OCI-M1 (cell line): ENCODE measurements at places on chromosomes 6 and 20.

GRCh38 chr20:652615-653109 is 338 bp downstream of the SRXN1 start:
- DNase-seq = peak; percentile 72

DNA sequence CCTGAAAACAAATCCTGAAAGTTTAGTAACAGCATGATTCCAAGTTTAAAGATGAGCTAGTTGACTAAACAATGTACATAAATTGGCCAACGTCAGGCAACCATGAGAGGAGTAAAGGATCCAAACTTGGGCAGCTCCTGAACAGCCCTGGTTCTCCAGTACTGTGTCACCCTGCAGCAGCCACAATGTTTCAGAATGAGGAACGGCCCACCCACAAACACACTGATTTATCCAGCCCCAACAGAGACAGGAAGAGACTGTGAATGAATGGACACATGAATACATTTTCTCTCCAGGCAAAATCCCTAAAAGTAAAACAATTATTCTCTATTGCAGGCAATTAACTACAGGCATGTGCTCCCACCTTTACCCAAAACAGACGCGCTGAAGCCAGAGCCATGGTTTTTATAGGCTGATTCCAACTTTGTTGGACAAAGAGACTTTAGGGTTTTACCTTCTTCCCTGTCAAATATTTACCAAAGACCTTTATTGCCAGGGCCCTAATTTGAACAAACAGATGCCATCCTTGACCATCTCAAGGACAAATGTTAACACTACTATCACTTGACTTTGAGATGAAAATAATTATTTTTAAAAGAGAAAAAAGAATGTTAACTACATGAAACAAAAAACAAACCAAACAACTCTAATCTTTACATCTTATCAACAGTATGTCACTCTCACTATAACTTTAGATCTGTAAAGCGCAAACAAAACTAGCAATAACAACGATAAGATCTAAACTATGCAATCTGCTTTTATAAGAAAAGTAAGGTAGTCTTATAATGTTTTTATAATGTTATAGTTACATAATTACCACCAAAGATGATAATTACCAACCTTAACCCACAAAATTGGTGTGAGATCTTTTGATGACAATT is 22.9 kb downstream of the CNKSR3 start:
- DNase-seq = no peak

DNA sequence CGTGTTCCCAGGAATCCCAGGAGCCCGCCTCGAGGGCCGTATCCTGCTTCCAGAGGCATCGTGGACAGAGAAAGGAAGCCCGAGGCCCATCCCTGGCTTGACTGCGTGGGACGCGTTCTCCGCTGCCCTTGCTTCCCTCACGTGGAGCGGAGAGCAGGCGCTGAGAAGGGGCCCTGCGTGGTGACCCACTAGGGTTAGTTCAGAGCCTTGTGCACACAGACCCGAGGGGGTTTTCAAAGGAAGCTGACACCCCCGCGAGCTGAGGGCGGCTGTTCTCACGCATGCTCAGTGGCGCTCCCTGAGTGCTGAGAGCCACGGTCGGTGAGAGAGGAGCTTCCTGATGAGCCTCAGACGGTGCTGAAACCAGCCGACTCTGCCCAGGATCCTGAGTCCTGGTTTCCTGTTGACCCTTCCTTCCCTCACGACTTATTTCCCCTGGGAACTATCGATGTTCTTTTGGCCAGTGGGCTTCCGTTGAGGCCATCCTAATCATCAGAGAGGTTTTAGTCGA is 28.9 kb upstream of the CCR6 start:
- no peak for DNase-seq

- peak; percentile 68 for DNase-seq
Observed at GRCh38 chr6:10404799-10405512, 9.9 kb downstream of the TFAP2A start.

- DNase-seq = no peak
Observed at GRCh38 chr6:134173366-134173725, 120.9 kb upstream of the SLC2A12 start.
